CD4-positive, alpha-beta T cell treated with Interleukin-4 for 4 hours (primary cell): ENCODE measurements at places on chromosomes 5 and 9.

GRCh38 chr9:101995231-101995630 is 256.8 kb upstream of the GRIN3A start:
- no peak for DNase-seq

DNA sequence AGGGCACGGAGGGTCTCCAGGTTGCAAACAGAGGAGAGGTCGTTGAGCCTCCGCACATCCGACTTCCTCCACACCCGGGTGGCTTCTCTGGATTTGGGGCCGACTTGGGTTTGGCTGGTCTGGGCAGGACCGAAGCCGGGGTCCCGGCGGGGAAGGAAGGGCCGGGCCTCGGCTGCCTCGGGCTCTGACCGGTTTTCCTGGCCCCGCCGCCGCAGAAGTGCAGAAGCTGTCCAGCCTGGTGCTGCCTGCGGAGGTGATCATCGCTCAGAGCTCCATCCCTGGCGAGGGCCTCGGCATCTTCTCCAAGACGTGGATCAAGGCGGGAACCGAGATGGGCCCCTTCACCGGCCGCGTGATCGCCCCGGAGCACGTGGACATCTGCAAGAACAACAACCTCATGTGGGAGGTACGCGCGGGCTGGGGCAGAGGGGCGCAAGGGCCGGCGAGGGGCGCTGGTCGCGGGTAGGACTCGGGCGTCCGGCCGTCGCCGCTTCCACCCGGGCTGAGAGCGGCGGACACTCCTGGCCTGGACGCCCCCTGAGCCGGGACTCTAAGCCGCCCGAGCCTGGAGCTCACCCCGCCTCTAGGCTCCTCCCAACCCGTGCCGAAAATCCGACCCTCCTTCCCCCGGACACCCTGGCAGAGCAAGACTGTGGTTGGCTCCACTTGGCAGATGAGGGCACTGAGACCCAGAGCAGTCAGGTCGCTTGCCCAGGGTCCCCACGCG is 2.2 kb downstream of the PRDM12 start:
- DNase-seq: no peak

GRCh38 chr9:129979071-129979745 is 63.8 kb downstream of the FNBP1 start:
- no peak for DNase-seq

- DNase-seq: no peak
Measured at GRCh38 chr9:95499046-95499676, 17.6 kb downstream of the PTCH1 start.

GRCh38 chr5:132454361-132454760 is 36.2 kb downstream of the IRF1 start:
- no peak for DNase-seq
